ENCODE measurements at places on chromosomes 13 and 19.

DNA sequence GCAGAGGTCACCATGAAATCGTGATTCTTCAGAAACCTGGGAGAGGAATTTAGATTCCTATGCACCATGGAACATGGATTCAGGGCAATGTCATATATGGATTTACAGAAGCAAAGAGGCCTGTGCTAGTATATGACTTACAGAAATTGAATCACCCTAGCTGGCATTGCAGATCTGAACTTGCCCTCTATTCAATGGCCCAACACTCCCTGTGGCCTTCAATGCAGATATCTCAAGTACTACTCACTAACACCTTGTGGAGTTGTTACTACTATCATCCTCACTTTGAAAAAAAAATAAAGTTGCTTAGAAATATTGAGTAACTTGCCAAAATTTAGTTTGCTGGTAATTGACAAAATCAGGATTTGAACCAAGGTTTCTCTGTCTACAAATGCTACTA lies 305.4 kb upstream of the SLITRK1 start:
- no peak for DNase-seq

DNA sequence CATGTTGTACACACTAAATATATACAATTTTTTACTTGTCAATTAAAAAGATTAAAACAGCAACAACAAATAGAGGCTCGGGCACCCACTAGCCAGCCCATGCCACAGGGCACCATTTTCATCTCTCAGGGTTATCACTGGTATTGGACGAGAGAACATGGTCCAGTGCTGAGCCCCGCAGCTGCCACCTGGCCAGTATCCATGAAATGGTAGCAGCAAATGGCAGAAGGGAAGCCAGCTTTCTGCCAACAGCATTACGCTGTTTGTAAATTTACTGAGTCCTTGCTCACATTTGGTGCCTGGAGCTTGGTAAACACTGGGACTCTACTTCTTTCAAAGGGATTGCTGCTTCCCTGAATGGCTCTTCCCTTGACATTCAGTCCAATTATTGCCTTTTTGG lies 87.9 kb upstream of the WASF3 start:
- no peak for DNase-seq

DNA sequence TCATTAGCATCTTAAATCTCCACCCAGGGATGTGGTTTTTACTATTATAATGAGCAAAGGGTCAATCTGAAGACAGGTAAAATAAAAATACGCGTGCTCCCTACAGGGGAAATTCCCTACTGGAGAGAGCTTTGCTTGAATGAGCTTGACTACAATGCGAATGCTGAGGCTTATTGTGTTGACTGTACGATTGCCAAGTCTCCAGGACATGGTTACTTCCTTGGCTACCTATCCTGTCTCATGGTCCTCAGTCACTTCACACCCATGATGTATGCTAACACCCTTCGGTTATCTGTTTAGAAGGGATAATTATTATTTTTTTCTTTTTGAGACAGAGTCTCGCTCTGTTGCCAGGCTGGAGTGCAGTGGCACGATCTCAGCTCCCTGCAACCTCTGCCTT lies 61.7 kb downstream of the ZNF627 start:
- no peak for DNase-seq

- DNase-seq = no peak
Observed at GRCh38 chr13:96710166-96710862, 284.0 kb downstream of the OXGR1 start.

DNA sequence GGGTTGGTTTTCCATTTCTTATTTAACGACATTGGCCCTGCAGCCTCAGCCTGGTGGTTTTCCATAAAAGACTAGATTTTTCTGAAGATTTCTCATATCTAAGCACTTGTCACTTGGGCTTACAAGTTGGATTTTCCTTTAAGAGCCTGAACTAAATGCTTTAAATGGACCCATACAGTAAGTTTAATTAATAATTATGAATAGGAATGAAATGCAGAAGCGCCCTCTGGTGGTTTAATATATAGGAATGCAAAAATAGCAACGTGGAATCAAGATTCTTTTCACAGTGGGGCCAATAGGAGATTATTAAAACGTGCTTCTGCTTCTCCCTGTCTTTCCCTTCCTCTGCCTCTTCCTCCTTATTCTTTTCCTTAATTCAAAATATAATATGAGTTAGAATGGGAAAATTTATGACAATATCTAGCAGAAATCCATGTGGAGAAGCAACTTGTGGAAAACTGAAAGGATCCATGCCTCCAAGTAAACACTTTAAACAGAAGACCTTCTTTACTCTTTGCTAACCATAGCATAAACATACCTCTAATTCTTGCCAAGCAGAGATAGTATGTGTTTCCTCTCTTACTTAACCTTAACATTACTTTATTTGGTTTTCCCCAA lies 324.0 kb downstream of the GPC5 start:
- no peak for DNase-seq

DNA sequence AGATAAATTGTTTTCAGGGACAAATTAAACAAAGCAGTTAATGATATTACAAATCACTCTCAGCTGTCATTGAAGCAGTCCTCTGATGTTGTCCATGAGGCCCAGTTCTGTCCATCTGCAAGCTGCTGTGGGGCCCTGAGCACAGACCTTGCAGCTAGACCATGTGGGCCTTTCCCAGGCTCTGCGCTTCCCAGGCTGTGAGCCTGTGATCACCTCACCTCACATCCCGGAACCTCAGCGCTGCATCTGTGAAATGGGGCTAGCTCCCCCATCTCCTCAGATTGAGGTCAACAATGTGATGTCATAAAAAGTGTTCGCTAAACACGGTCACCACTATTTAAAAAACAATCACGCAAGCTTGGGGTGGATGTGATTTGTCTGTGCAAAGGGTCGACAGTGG lies 51.9 kb upstream of the UQCRFS1 start:
- DNase-seq = no peak

DNA sequence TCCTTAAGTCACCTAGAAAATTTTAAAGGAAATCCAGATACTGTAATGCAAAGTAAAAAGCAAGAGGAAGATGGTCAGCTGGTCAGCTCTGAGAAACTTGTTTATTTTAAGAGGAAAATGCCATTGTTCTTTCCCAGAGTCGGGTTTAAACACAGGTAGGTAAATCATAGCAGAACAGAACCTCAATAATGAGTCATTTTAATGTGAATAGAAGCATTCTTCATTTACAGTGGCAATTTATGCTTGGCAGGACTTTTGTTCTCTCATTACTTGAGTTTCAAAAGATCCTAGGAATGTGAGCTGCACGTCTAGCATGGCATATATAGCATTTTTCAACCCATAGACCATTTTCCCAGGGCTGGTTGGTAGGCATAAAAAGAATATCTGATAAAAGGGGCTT lies 132.3 kb downstream of the LIG4 start:
- DNase-seq = no peak

DNA sequence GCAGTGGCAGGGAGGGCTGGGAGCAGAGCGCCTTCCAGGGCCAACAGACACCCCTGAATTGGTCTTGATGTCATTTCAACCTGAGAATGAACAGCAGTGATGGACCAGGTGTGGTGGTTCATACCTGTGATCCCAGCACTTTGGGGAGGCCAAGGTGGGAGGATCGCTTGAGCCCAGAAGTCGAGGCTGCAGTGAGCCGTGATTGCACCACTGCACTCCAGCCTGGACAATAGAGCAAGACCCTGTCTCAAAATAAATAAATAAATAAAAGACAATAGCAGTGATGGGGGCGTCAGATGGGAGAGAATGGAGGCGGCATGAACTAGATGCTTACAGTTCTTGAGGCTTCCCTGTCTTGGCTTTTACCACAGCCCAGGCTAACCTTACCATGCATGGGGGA lies 46.1 kb upstream of the ONECUT3 start:
- DNase-seq = no peak

DNA sequence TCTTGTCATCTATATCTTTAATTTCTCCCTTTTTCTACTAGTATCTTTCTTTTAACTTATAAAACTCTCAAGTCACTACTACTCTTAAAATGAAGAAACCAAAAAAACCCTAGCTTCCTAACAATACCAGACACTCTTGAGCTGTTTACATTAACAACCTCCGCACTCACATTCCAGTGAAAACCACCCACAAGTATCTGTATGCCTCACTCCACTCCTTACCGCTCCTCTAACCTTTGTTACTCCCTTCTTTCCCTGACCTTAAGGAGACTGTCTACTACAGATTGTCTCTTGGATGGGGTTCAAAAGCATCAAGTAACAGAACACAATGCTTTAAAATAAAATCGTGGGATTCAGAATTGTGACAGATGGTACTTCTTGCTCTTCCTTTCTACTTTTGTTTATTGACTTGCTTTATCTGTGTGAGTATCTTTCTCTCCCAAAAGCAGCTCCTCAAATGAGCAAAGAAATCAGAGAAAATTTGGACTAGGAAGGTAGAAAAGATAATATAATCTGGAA lies 110.0 kb upstream of the FBXL3 start:
- no peak for DNase-seq

DNA sequence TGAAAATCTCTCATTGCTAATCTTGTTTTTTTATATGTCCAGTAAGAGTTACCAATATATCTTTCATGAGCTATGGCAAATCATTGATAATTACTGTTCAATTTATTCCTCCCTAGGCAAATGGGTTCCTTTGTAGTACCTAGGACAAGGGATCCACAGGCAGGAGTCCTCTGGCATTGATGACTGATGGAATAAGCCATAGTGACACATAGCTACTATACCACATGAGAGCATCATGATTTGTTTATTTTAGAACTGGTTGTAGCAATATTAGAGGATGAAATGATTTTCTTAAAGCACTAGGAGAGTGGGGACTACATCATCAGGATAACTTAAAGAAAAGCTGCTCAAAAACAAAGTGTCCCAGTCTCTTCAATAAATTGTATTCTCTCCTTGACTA lies 21.7 kb upstream of the MAB21L1 start:
- no peak for DNase-seq

DNA sequence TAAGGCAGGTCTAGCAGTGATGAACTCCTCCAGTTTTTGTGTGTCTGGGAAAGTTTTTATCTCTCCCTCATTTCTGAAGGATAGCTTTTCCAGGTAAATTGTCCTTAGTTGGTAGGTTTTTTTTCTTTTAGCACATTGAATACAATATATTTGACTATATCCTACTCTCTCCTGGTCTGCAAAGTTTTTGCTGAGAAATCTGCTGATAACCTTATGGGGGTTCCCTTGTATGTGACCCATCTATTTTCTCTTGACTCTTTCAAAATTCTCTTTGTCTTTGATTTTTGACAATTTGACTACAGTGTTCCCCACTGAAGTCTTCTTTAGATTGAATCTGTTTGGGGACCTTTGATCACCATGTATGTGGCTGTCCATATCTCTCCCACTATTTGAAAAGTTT lies 42.6 kb upstream of the ZNF507 start:
- no peak for DNase-seq

DNA sequence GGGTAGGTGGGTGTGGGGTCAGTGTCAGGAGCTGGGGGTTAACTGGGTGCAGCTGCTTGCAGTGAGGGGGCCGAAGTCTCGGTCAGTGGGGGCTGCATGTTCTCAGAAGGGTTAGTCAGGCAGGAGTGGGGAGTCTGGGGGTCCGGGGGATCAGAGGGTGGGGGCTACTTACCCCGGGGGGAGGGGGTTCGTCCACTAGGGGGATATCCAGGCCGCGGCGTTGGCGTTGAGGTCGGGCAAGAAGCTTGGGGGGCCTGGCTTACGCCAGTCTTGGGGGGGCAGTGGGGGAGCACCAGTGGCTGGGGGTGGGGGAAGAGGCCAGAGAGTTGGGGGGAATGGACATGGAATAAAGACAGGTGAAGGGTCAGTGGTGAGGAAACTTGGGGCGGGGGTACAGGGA lies 9.1 kb downstream of the KCNC3 start:
- DNase-seq = no peak

DNA sequence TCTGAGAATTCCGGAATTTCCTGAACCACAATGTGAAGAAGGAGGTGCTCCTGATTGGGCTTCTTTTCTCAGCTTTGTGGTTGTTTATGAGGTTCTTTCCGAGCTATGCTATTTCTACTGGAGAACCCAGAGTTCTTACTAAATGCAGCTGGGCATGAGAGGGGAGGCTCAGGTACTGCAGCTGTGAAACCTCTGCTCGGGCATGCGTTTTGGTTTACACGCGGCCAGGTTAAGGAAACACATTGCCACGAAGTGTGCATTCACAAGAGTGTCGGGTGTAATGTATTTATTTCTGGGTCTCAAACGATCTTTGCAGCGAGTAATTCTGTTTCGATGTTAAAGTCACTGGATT lies 661 bp upstream of the MIR17HG start:
- DNase-seq = no peak

- no peak for DNase-seq
Observed at GRCh38 chr19:55504981-55505380, 16.7 kb downstream of the SSC5D start.

GRCh38 chr13:65965501-65965900 lies 1264.6 kb downstream of the PCDH9 start:
- no peak for DNase-seq

DNA sequence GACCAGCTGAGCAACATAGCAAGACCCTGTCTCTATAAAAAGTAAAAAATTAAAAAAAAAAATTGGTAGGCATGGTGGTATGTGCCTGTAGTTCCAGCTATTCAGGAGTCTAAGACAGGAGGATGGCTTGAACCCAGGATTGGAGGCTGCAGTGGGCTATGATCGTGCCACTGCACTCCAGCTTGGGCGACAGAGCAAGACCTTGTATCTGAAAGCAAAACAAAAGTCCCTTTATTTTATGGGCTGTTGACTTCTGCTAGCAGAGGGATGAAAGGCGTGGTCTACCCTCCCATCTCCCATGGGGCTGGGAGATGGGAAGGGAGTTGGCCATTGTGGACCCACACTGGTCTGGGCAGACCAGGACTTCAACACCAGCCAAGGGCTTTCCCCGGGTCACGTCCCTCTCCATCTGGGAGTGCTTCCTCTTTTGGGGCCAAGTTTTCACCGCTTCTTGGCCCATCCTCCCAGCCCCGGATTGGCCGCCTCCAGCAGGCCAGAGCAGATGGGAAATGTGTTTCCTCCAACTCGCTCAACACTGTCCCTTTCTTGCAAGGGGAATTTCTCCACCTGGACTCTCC lies 2.2 kb upstream of the TNFSF9 start:
- DNase-seq = no peak

DNA sequence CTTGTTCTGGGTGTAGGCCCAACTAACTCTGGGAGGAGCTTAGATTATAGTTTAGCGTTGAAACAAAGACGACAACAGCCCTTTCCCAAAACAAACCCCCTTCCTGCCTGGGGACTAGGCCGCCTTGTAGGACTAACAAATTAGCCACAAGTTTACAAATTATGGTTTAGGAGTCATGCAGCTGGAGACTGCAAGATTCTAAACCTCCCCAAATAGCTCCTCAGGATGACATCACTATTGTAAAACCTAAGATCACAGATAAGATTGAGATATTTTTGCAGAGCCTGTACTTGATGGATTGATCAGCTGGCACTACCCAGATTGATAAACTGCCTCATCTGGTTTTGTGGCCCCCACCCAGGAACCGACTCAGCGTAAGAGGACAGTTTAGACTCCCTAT lies 2.3 kb upstream of the SLC25A15 start:
- DNase-seq = no peak

- no peak for DNase-seq
Observed at GRCh38 chr19:19258589-19259338, 14.3 kb downstream of the TM6SF2 start.
